ENCODE measurements at places on chromosomes 7 and 10. TPM values are rescaled to one million over a fixed set of nuclear protein-coding genes. Genes with fewer than 3 reads are reported as not detected.

Gene CALCR
- not detected for total RNA-seq

Gene OPN1SW
- total RNA-seq = not detected

Gene NPFFR1
- total RNA-seq = not detected

Gene GATA3
- 0.53 TPM for total RNA-seq

Gene SRI
- total RNA-seq = 16.0 TPM

Gene WNT2
- 0.93 TPM for total RNA-seq

DNA sequence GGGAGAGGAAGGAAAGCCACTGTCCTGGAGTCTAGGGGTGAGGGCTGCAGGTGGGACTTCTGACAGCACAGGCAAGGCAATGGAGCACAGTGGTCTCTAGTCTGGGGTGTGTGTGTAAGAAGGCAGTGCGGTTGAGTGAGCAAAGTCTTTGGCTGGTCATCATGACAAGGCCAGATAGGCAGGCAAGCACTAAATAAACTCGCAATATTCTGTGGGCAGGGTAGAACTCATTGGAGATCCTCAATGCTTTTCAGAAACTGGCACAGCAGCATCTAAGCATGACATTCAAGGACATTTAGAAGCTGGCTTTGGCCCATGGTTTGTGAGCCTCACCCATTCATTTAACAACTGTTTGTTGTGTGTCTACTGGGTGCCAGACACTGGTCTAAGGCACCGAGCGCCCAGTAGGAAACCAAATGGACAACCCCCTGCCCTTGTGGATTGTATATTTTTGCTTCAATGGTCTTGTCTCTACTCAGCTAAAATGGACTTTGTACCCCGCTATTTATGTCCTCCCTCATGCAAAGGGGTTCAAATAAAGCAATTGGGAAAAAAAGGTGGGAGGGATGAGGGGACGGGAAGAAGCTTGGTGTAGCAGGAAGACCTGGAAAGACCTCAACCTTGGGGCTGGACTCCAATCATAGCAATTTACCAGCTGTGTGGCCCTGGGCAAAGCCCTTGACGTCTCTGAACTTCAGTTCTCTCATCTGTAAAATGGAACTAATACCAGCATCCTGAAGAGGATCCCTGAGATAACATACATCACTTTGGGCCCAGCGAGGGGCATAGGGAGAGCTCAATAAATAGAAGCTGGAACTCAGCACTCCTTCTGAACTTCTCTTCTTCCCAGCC, 116.0 kb downstream of the NEURL1 start:
- H3K27ac ChIP-seq = no peak overlapping the region
- H3K36me3 ChIP-seq = no peaks in the 10 kb centered on the region
- H3K4me3 ChIP-seq = no peak overlapping the region

DNA sequence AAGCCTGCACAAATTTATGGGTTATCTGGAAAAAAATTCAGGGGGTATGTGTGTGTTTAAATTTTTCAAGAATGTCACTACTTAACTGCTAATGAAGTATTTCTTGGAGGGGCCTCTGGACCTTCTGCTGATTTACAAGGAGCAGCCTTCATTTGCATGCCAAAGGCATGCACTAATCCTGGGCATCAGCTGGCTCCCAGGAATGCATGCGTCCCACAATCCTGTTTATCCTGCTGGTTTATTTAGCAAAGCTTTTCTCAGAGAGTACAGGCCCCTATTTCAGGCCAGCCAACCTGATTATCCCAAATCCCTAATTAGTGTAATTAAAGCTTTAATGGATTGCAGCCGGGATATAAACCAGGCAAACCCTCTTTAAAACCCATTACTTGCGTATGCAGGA, 170.4 kb downstream of the TAX1BP1 start:
- H3K36me3 ChIP-seq = no peaks in the 10 kb centered on the region
- DNase-seq = no peak
- no peaks in the 10 kb centered on the region for H3K27me3 ChIP-seq
- H3K4me1 ChIP-seq = no peaks in the 10 kb centered on the region
- H3K4me3 ChIP-seq = no peak overlapping the region
- no peak overlapping the region for H3K27ac ChIP-seq

DNA sequence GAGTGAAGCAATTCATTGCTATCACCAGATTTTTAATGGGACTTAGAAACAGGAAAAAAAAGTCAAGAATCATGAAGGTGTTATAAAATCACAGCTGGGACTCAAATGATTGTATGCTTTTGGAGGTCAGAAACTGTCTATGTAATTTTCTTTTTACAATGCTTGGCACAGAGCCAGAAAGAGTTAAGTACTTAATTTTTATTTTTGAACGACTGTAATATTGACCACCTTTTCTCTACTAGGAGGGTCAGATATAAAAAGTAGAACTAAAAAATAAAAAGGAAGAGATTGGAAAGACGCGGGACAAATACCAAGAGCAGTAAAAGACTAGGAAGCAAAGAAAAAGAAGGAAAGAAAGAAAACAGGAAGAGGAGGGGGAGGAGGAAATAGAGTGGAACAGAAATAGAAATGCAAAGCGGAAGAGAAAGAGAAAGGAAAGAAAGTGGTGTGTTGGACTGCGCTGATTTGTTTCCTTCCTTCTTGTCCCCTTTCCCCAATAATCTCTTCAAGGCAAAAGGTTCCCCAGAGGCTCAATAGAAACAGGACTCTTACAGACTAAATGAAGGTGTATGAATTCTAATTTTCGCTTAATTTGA, 23.2 kb upstream of the C1GALT1 start:
- no peaks in the 10 kb centered on the region for H3K4me1 ChIP-seq
- H3K36me3 ChIP-seq = no peaks in the 10 kb centered on the region
- no peaks in the 10 kb centered on the region for H3K27me3 ChIP-seq
- H3K27ac ChIP-seq = no peak overlapping the region
- no peak overlapping the region for H3K4me3 ChIP-seq
- no peak for DNase-seq

- no peak for DNase-seq
- H3K36me3 ChIP-seq = no peaks in the 10 kb centered on the region
- H3K27me3 ChIP-seq = no peaks in the 10 kb centered on the region
- no peaks in the 10 kb centered on the region for H3K4me1 ChIP-seq
- no peak overlapping the region for H3K27ac ChIP-seq
- H3K4me3 ChIP-seq = no peak overlapping the region
These were observed 30.2 kb downstream of the KLHL7 start for GRCh38 chr7:23135755-23136154.

DNA sequence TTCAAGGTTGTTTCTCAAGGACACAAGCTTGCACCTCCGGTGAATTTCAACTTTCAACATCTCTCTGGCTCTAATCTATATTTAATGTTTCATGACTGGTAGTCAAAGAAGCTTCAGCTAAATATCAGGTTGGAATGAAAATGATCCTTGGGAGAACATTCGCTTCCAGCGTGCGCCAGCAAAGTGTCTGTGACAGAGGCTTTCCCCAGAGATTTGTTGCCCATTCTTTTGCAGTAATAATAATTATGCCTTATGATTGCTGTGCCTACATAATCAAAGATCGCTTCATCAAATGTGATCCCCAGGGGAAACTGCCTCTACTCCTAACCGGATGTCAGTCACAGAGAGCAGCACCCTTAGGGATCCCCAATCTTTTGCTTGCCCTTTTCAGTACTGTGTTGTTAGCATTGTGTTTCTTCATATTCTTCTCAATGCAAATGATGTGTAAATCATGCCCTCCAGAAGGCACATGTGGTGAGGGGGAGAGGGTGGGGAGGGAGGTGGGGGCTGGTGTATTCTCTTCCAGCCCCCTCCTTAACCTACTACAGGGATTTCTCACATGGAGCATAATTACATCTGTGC, 30.5 kb downstream of the FZD1 start:
- no peak for DNase-seq
- no peaks in the 10 kb centered on the region for H3K4me1 ChIP-seq
- no peaks in the 10 kb centered on the region for H3K27me3 ChIP-seq
- H3K4me3 ChIP-seq = no peak overlapping the region

- H3K36me3 ChIP-seq = no peaks in the 10 kb centered on the region
- no peak overlapping the region for H3K27ac ChIP-seq
- H3K4me1 ChIP-seq = no peaks in the 10 kb centered on the region
- no peak overlapping the region for H3K4me3 ChIP-seq
- no peaks in the 10 kb centered on the region for H3K27me3 ChIP-seq
- DNase-seq = no peak
These were observed 174.9 kb downstream of the DGKI start for GRCh38 chr7:137671920-137672319.

DNA sequence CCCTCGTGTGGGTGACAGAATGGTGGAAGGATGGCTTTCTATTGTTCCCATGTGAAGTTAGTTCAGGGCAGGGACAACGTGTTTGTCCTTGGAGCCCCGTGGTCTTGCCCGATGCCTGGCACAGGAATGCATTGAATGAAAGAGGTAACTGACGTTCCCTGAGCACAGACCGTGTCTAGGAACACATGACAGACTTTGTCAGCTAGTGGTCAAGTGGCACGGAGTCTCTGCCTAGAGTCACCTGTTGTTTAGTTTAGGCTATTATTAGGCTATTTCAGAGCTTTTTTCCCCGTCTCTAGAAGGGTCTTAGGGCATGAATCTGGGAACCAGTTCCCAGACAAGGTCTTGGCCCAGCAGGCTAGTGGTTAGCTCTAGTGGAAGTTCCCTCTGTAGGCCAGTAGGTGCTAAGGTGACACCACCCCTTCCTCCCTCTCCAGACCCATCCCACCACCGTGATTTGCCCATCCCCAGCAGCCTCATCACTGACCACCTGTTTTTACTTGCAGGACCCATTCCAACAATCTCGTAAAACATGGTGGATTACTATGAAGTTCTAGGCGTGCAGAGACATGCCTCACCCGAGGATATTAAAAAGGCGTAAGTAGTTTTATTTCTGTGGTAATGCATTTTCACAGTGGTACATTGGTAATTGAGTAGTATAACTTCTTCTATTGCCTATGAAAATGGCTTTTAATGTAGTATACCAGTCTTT, 21.4 kb downstream of the DNAJB6 start:
- no peak for DNase-seq
- H3K4me1 ChIP-seq = peaks cover 7% of the 10 kb centered on the region
- no peak overlapping the region for H3K27ac ChIP-seq
- no peaks in the 10 kb centered on the region for H3K27me3 ChIP-seq
- H3K36me3 ChIP-seq = peaks cover 30% of the 10 kb centered on the region

- no peaks in the 10 kb centered on the region for H3K27me3 ChIP-seq
- no peaks in the 10 kb centered on the region for H3K36me3 ChIP-seq
- no peak for DNase-seq
- no peak overlapping the region for H3K27ac ChIP-seq
- no peaks in the 10 kb centered on the region for H3K4me1 ChIP-seq
These were observed 633.5 kb upstream of the ANKRD30A start for GRCh38 chr10:36491926-36492325.

- DNase-seq = no peak
- H3K36me3 ChIP-seq = no peaks in the 10 kb centered on the region
- no peak overlapping the region for H3K27ac ChIP-seq
- peaks cover 7% of the 10 kb centered on the region for H3K4me1 ChIP-seq
- H3K4me3 ChIP-seq = no peak overlapping the region
These were observed 3.1 kb upstream of the RBP4 start for GRCh38 chr10:93604146-93604545.

DNA sequence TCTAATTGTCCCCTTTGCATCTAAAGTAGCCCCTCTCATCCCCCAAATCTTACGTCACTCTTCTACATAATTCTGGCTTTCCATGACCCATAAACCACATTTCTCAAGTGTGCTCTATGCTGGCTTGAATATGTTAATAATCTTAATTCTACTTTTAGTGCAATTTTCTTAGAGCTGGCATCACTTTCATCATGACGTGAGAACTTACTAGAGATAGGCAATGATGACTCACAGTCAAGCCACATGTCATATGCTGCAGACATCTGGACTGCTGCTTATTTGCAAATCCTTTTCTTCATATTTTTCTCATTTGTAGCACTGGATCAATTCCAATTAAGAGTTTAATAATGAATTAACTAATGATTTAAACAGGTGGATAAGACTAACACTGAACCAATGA, 260.7 kb upstream of the PRKCQ start:
- H3K27ac ChIP-seq = no peak overlapping the region
- H3K4me1 ChIP-seq = no peaks in the 10 kb centered on the region
- H3K36me3 ChIP-seq = no peaks in the 10 kb centered on the region
- no peak for DNase-seq
- no peaks in the 10 kb centered on the region for H3K27me3 ChIP-seq
- H3K4me3 ChIP-seq = no peak overlapping the region

DNA sequence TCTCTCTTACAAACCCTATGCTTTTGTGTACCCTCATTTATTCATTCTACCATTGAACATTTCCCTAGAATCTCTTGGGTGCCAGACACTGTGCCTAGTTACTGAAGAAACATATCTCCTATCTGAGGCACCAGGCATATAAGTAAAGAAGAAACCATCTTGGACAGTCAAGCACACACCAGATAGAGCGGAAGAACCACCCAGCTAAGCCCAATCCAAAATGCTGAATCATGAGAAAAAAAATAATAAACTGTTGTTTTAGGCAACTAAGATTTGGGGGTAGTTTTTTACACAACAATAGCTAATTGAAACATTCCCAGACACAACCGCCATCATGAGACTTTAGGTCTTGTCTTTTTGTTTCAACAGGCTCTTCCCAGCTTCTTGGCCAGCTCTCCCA, 102.3 kb upstream of the TCF7L2 start:
- no peaks in the 10 kb centered on the region for H3K36me3 ChIP-seq
- no peak for DNase-seq
- H3K27me3 ChIP-seq = no peaks in the 10 kb centered on the region
- no peak overlapping the region for H3K4me3 ChIP-seq

DNA sequence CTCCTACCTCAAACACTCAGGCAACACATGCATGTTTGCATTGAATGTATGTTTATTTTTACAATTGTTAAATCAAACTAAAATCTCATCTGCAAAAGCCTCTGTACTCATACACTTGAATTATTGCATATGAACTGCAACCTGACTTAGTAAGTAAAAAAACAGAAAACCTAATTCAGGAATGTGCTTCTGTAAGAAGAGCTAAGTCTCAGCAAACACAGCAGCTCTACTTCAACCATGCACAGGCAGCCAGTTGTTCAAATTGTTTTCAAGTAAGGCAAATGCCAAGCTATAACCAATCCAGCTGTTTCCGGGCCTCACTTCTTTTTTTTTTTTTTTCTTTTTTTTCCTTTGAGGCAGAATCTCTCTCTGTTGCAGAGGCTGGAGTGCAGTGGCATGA, 93.5 kb upstream of the MALRD1 start:
- H3K36me3 ChIP-seq = no peaks in the 10 kb centered on the region
- no peak overlapping the region for H3K4me3 ChIP-seq
- no peaks in the 10 kb centered on the region for H3K4me1 ChIP-seq
- DNase-seq = no peak
- H3K27me3 ChIP-seq = no peaks in the 10 kb centered on the region
